ENCODE measurements at places on chromosomes 1 and 21. TPM values are rescaled to one million over a fixed set of nuclear protein-coding genes. Genes with fewer than 3 reads are reported as not detected.

DNA sequence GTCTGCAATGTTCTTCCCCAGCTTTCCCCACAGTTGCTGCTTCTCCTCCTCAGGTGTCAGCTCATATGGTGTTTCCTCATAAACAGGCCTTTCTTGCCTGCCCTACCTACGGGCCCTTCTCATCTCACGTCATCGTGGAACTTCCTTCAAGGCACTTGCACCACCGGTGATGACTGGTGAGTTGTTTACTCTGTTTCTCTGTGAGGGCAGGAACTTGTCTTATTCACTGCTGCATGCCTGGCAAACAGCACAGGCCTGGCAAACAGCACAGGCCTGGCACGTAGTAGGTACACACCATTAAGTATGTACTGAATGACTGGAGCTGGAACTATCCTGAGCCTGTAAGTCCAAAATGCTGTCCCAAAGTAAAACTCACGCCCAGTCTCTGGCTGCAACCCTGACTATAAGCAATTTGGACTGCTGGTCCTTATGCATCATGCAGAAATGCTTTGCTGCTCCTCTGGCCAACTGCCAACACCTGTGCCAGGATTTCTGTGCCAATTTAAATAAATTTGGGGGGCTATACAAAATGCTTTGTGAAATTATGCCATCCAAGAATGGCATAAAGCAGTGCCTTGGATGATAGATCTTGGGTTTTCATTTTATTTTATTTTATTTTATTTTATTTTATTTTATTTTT lies 25.7 kb downstream of the STK40 start:
- DNase-seq = no peak

DNA sequence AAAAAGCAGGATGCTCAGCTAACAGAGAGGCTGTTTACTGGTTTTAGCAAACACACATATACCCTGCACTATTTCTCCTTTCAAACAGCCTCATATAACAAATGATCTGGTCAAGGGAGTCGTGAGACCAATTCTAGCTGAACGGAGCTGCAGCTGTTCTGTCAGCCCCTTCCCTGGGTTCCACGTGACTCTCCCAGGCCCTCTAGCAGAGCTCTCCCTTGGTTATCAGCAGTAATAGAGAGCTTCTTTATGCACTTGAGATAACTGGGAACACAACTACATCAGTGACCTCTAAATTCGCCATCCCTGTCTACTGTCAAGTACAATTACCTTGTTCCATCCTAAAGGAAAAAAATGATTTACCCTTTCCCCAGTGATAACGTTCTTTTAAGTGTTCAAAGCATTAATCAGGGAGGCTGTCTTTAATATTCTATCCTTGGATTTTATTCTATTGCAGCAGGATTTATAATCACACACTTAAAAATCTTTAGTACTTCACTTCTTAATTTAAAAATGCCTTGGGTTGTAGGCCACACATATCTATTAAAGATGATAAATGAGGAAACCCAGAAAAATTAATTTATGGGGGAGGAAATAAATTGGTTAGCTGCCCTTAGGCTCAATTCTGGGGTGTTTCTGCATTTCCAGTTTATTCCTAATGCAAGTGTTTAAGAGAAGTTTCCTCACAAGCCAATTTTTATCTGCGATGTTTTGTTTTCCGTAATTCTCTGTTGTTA lies 28.2 kb downstream of the PTGER3 start:
- no peak for DNase-seq

DNA sequence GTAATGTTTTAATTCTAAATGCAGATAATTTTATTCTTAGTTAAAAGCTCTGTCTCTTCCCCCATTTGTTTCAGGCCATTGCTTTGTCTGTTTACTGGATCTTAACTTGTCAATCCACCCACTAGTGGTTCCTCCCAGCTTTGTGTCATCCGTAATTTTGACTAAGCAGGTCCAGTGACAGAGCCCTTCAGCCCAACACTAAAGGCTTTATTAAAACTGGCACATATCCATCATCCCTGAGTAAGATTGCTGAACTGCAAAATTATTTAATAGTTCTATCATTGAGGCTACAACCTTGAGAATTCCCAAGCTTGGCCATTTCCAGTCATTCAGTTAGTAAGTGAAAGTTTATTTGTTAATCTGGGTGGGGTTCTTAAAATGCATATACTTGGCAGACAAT lies 96.7 kb downstream of the NGF start:
- DNase-seq = no peak

- DNase-seq = no peak
Observed at GRCh38 chr1:21344098-21344749, 54.0 kb upstream of the ECE1 start.

The SPATA6 gene
- 4.3 TPM for polyA plus RNA-seq

The CYP4X1 gene
- 1.1 TPM for polyA plus RNA-seq

The ZRANB2 gene
- 97.2 TPM for polyA plus RNA-seq

Measured in hepatocyte (in vitro differentiated cells).